ENCODE measurements at places on chromosomes 7 and 10. TPM values are rescaled to one million over a fixed set of nuclear protein-coding genes. Genes with fewer than 3 reads are reported as not detected.

- no peak overlapping the region for H3K4me3 ChIP-seq
- no peak overlapping the region for H3K27ac ChIP-seq
- DNase-seq, result no peak
These were observed 9.8 kb downstream of the PODXL start for GRCh38 chr7:131546583-131547141.

GRCh38 chr7:38375453-38375852, 102.0 kb upstream of the TARP start:
- no peaks in the 10 kb centered on the region for H3K27me3 ChIP-seq
- no peaks in the 10 kb centered on the region for H3K4me1 ChIP-seq
- no peak for DNase-seq
- no peak overlapping the region for H3K27ac ChIP-seq

The CPVL gene
- 79.8 TPM for total RNA-seq

The PON1 gene
- not detected for total RNA-seq

DNA sequence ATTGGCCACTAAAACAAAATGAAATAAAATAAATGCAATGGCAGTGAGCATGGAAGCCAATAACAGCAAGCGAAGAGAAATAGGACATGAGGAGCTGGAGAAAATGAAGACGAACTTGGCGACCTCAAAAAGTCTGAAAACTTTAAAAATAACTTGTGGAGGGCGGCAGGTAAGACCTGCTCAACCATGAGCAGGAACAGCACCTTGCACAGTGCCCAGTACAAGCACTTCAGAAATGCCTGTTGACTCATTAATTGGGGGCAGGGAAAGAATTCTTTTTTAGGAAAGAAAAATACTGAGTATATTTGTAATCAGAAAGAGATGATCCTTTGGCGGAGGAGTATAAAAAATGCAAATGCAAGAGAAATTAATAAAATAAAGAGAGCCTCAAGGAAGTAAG, 78.0 kb downstream of the XPNPEP1 start:
- no peaks in the 10 kb centered on the region for H3K27me3 ChIP-seq
- peak; percentile 59 for DNase-seq
- H3K4me1 ChIP-seq, result peaks cover 17% of the 10 kb centered on the region
- no peaks in the 10 kb centered on the region for H3K36me3 ChIP-seq
- H3K27ac ChIP-seq, result peak overlapping the region; percentile 59
- H3K4me3 ChIP-seq, result no peak overlapping the region

DNA sequence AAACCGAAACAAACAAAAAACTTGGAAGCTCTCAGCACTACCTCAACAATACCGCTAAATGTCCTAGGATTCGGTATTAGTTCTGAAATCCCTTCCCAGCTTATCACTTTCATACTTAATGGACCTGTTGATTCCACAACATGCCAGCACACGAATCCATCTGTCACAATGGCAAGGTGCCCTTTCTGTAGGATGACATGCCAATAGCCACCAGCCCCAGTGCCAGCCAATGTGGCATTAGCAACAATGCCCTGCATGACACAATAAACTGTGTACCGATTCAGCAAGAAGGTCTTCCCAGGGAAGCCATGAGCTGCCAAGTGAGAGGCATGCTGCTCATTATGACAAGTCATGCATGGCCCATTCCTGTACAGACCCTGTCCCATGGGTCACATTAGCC, 35.6 kb upstream of the CHCHD3 start:
- no peak overlapping the region for H3K27ac ChIP-seq
- H3K27me3 ChIP-seq, result no peaks in the 10 kb centered on the region
- H3K4me3 ChIP-seq, result no peak overlapping the region

DNA sequence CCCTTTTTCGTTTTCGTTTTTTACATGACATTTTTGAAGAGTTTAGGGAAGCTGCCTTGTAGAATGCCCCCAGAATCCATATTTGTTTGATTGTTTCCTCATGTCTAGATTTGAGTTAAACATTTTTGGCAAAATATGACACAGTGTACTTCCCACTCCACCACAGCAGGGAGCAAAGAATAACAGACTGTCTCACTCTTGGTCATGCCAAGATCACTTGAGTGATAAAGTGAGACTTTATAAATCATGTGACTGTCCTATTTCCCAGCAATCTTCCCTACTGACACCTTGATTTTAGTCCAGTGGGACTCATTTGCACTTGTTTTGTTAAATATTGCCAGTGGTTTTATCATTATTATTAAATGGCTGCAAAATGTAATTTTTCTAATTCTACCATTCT, 44.4 kb upstream of the USP6NL start:
- H3K4me1 ChIP-seq, result peaks cover 6% of the 10 kb centered on the region
- H3K27ac ChIP-seq, result no peak overlapping the region
- no peak overlapping the region for H3K4me3 ChIP-seq
- no peaks in the 10 kb centered on the region for H3K36me3 ChIP-seq
- DNase-seq, result no peak
- no peaks in the 10 kb centered on the region for H3K27me3 ChIP-seq

DNA sequence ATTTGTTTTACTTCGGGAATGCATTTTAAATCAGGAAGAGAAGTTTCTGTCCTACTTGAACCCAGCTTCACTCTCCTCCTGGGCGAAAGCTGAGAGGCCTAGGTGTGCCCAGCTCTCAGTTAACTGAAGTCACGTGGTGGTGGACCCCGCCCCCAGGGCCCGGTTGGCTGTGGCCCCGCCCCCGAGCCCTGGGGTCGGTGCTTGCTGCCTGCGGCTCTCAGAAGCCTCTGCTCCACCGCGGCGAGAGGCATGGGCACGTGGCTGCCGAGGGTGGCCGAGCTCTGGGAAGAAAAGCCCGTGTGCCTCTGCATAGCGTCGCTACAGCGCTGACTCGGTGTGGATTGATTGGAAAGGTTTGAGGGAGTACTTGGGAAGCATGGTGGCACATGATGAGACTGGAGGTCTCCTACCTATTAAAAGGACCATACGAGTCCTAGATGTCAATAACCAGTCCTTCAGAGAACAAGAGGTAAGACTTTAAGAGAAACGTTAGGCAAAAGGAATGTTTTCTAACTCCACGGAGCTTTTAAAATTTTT, 34.1 kb downstream of the NET1 start:
- peaks cover 19% of the 10 kb centered on the region for H3K4me1 ChIP-seq
- H3K4me3 ChIP-seq, result peak overlapping the region; percentile 40
- peak; percentile 98 for DNase-seq
- no peaks in the 10 kb centered on the region for H3K36me3 ChIP-seq

DNA sequence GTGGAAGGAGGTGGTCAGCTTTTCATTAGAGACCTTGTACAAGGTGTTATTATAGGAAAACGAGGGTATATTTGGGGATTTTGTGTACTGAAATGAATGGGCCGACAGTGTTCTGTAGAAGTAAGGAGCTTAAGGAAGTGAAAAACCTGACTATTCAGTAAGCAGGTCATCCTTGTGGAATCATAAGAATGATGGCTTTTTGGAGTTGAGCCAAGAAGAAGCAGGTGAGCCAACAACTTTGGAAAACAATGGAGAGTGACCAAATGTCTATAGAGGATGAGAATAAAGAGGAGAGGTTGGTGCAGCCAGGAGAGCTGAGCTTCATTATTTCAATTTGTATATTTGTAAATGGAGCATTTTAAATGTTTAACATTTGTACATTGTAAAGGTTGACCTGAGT, 595.7 kb downstream of the CCSER2 start:
- no peaks in the 10 kb centered on the region for H3K4me1 ChIP-seq
- no peak for DNase-seq
- no peak overlapping the region for H3K27ac ChIP-seq
- H3K4me3 ChIP-seq, result no peak overlapping the region
- H3K36me3 ChIP-seq, result no peaks in the 10 kb centered on the region

DNA sequence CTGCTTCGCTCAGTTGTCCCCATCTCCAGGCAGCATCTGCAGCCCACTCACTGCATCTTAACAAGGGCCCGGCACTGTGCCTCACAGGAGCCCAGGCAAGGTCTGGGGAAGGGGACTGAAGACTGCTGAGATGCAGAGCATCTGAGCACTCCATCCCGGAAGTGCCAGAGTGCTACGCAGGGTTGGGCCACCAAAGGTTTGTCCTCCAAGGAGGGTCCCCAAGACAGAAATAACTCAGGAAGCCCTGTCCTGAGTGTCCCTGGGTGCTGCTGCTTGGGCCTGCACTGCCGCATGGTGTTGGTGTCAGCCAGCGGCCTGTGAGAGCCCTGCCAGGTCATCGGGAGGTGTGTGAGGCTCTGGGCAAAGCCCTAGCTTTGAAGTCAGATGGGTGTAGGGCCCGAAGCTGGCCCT, 288.2 kb upstream of the ZMIZ1 start:
- H3K27me3 ChIP-seq, result no peaks in the 10 kb centered on the region
- no peak for DNase-seq
- no peaks in the 10 kb centered on the region for H3K36me3 ChIP-seq
- H3K4me3 ChIP-seq, result no peak overlapping the region
- peaks cover 1% of the 10 kb centered on the region for H3K4me1 ChIP-seq

The IMPDH1 gene
- total RNA-seq, result 12.3 TPM

DNA sequence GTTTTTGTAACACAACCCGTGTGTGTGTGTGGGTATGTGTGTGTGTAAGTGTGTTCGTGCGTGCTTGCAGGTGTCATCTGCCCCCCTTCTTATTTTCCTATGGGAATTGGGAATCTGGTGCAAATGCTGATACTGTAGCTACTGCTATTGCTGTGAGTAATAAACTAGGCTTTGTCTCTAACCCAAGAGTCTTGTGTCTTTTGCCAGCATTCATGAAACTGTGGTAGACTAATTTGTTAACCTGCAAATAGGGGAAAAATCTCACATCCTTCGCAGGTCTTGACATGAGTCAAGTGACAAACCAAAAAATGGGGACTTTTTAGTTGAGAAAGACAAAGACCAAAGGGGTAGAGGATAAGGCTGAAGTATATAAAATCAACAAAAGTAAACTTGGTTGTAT, 57.9 kb upstream of the FAM133B start:
- no peaks in the 10 kb centered on the region for H3K36me3 ChIP-seq
- no peak for DNase-seq
- H3K4me1 ChIP-seq, result no peaks in the 10 kb centered on the region
- H3K27ac ChIP-seq, result no peak overlapping the region

DNA sequence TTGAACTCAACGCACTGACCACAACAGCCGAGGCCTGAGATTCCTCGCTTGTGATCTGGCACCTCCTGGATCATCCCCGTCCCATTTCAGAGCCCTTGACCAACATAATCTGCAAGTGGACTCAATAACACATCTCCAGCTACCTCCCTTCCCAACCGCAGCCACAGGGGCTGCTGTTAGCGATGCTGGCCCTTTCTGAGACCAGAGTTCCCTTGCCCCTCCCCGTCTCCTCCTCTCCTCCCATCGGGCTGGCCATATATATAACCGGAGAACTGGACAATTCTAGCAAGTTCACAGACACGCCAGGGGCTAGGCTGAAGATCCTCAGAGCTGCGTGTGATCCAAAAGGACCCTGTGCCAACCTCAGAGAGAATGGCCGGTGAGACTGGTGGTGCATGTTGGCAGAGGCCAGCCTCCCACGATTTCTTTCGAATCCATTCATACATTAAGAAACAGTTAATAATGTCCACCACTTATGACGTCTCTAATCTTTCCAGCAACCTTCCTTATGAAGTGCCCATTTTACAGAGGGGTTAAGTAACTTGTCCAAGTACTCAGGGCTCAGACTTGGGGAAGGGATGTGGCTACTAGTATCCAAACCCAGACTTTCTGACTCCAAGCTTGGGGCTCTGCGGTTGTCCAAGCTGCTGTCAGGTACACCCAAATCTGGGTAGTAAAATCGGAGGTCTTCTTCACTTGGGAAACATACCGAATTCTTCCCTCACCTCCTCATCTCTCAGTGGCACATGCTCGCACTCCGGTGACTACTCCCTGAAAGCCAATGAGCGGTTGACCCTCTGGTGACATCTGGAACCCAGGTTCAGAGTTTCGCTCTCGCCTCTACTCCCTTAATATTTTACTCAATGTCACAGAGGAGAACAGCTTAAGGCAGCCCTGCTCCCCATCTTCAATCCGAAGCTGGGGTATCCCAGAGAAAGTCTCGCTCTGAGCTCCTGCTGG, 11.2 kb upstream of the FEZF1 start:
- no peaks in the 10 kb centered on the region for H3K36me3 ChIP-seq
- no peak overlapping the region for H3K27ac ChIP-seq
- H3K4me1 ChIP-seq, result peaks cover 16% of the 10 kb centered on the region
- no peak overlapping the region for H3K4me3 ChIP-seq
- DNase-seq, result no peak
- peaks cover 36% of the 10 kb centered on the region for H3K27me3 ChIP-seq

The CADPS2 gene
- total RNA-seq, result 33.1 TPM

The ZNF32 gene
- 62.3 TPM for total RNA-seq

GRCh38 chr7:137844677-137845425, 1.9 kb downstream of the DGKI start:
- peaks cover 6% of the 10 kb centered on the region for H3K4me1 ChIP-seq
- H3K27ac ChIP-seq, result no peak overlapping the region
- H3K27me3 ChIP-seq, result no peaks in the 10 kb centered on the region
- no peak overlapping the region for H3K4me3 ChIP-seq
- no peaks in the 10 kb centered on the region for H3K36me3 ChIP-seq

The CCNJ gene
- 5.2 TPM for total RNA-seq

- H3K27ac ChIP-seq, result no peak overlapping the region
- no peak overlapping the region for H3K4me3 ChIP-seq
- no peak for DNase-seq
- peaks cover 3% of the 10 kb centered on the region for H3K27me3 ChIP-seq
- no peaks in the 10 kb centered on the region for H3K4me1 ChIP-seq
- no peaks in the 10 kb centered on the region for H3K36me3 ChIP-seq
These were observed 34.1 kb downstream of the HIF1AN start for GRCh38 chr10:100569687-100570481.

The LEP gene
- total RNA-seq, result 0.40 TPM

The NRP1 gene
- total RNA-seq, result 63.6 TPM

- H3K4me1 ChIP-seq, result no peaks in the 10 kb centered on the region
- no peaks in the 10 kb centered on the region for H3K27me3 ChIP-seq
- no peaks in the 10 kb centered on the region for H3K36me3 ChIP-seq
- no peak for DNase-seq
- H3K27ac ChIP-seq, result no peak overlapping the region
These were observed 165.8 kb downstream of the CCDC3 start for GRCh38 chr10:12835709-12836108.

DNA sequence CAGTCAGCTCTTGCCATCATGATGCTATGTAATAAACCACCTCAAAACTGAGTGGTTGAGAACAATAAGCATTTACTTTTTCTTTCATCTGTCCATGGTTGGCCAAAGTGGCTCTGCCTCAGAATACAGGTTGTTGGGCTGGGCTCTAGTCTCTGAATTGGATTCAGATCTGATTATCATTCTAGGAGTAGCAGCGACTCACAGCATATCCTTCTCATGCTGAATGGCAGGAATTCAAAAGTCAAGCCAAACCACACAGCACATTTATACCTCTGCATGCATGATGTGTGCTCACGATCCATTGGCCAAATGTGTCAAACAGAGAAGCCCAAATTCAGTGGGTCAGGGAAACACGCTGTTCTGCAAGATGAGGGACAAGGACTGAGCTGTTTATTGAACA, 13.6 kb upstream of the GALNT11 start:
- DNase-seq, result no peak
- H3K4me3 ChIP-seq, result no peak overlapping the region
- no peak overlapping the region for H3K27ac ChIP-seq
- no peaks in the 10 kb centered on the region for H3K4me1 ChIP-seq
- H3K27me3 ChIP-seq, result no peaks in the 10 kb centered on the region
- H3K36me3 ChIP-seq, result no peaks in the 10 kb centered on the region

The SEPTIN7 gene
- total RNA-seq, result 224 TPM

Data from thyroid gland (tissue), 4 donors.